ENCODE measurements at places on chromosomes 16 and 17.

- DNase-seq, result peak; percentile 38
These were observed 75.8 kb downstream of the MRC2 start for GRCh38 chr17:62703261-62703775.

DNA sequence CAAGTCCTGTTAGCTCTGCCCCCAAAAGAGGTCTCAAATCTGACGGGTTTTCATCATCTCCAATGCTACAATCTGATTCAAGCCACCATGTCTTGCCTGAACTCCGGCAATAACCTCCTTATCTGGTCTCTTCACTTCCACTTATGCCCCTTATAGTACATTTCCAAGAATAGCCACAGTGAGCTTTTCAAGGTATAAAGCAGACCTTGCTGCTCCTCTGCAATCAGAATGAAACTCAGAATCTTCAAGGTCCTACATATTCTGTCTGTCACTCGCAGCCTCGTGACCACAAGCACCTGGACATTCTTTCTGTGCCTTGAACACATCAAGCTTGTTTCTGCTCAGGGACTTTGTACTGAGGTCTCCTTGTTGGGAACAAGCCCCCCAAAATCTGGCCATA, 84.7 kb downstream of the YPEL2 start:
- no peak for DNase-seq

GRCh38 chr17:43976963-43977837, 23.5 kb upstream of the PYY start:
- no peak for DNase-seq

DNA sequence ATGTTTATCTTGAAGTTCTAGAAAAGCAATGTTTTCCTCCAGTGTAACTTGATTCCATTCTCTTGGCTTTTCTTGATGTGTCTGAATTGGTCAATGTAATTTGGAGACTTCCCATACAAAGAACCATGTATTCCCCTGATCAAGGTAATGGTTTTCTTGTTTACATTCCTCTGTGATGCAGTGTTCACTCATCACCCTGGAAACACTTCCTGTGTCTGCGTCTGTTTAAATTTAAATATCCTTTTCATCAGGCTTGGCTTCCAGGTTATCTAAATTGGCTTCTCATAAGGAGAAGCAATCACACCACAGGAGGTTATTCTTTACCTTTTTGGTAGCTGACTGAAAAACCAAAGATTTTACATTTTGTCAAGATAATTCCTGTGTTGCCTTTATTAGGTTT, 237.3 kb upstream of the WSCD1 start:
- peak; percentile 57 for DNase-seq

DNA sequence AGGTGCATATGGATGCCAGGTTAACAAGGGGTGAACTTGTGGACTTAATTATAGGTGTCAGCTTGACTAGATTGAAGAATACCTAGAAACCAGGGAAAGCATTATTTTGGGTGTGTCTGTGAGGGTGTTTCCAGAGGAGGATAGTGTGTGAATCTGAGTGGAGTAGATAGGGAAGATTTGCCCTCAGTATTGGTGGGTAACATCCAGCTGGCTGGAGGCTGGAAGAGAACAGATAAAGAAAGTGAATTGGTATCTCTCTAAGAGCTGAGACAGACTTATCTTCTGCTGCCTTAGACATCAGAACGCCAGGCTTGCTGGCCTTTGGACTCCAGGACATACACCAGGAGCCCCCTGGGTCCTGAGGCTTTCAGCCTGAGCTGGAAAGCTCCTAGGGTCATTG, 75.2 kb downstream of the CDRT15 start:
- DNase-seq, result no peak

DNA sequence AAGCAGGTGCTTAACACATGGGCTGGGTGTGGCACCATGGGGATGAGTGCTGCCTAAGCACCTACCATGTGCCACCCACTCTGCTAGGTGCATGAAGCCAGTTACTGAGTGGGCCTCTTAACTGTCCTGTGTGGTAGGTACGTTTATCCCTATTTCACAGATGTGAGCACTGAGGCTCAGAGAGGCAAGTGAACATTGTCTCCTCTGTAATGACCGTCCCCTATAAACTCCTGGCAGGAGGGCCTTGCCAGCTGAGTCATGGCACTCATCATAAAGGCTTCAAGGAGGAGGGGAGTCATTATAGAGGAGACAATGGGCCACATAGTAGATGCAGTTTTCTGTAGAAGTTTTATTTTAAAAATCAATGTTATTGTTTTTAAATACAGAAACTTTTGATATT, 79.1 kb downstream of the RAB11FIP4 start:
- no peak for DNase-seq

DNA sequence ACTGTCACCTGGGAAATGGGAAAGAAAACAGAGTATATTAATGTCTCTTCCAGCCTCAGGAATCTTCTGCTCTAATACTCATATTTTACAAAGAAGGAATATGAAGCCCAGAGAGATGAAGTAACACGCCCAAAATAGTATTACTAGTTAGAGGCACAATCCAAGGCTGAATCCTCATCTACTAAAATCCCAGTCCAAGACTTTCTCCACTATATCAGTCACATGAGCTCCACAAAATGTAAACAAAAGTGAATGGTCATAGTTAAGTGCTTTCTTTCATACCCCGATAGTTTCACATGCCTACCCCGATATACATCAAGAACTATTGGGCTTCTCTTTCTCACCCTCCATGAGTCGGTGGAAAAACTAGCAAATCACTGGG, 965 bp downstream of the INTS2 start:
- no peak for DNase-seq

DNA sequence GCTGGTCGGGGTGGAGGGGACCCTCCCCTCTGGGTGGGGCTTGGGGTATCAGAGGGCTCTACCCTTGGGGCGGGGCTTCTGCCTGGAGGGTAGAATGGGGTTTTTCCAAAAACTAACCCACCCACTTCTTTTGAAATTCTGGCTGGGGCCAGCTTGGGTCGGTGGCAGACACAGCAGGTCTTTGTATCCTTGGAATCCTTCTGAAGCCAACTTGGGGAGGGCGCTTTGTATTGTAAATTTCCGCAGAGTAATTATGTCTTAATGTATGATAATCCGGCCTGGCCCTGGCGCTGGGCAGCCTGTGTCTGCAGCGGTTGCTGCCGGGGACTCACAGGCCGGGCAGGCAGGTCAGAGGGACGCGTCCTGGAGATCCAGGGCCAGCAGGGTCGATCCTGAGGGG, 33.9 kb upstream of the GSE1 start:
- no peak for DNase-seq

DNA sequence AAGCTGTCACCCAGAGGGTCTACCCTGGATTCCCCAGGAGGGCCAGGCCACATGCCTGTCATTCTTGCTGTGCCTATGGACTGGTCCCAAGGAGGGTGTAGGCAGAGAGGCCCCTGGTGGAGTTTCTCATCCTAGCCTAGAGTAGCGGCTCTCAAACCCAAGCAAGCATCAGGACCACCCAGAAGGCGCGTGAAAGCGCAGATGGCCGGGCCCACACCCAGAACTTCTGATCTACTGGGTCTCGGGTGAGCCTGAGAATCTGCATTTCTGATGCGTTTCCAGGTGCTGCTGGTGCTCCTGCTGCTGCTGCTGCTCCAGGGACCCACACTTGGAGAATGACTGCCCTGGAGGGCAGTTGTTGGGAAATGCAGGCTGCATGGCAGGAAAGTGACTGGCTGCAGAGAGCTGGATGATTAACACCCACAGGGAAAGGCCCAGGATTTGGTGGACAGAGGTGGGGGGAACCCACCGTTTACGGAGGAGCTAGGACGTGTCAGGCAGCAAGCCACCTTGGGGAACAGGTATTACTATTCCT, 9.5 kb upstream of the OSGIN1 start:
- DNase-seq, result no peak

- no peak for DNase-seq
These were observed 45.6 kb upstream of the KCNJ12 start for GRCh38 chr17:21330436-21331160.

- no peak for DNase-seq
These were observed 22.5 kb upstream of the CHMP6 start for GRCh38 chr17:80969030-80969673.

- DNase-seq, result no peak
These were observed 151.6 kb downstream of the PHKB start for GRCh38 chr16:47612711-47613110.

DNA sequence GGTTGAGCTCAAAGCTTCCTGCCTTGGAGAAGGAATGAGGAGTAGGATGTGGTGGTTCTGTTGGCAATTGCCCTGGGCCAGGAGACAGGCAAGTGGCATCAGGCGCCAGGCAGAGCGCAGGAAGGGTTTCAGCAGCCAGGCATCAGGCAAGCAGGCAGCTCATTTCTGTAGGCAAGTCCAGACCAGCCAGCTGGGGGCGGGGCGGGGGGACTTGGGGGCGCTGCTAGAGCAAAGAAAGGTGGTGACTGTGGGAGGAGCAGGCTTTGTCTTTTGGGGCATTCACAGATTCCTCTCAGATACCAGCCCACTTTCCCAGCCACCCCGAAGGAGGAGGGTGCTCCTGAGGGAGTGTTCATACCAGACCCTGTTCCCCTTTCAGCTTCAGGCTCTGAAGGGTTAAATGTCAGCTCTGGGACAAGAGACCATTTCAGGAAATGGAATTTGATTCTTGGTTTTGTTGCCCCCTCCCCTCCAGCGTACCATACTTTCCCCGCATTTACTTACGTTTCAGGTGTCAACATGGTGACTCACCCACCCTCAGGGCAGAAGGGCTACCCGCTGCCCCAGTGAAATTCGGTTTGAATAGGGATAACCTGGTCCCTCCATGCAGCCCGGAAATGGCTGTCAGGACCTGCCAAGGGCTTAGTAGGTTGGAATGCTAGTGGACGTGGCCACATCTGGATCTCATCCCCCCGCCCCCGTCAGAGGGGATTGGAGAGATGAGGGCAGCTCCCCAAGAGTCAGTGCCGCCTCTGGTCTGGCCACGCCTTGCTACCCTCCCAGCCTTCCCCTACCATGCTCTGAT, 13.2 kb downstream of the NGFR start:
- DNase-seq, result peak; percentile 31
